Stimulated activated CD4-positive, alpha-beta T cell treated with anti-CD3 and anti-CD28 coated beads, Interleukin-12 subunit alpha, Interleukin-12 subunit beta, amount 100 ng/mL, for 4 hours (primary cell): ENCODE measurements at places on chromosomes 1 and 21.

- no peak for DNase-seq
Measured at GRCh38 chr1:234281826-234282489, 91.3 kb upstream of the COA6 start.

- DNase-seq = no peak
Measured at GRCh38 chr1:6409053-6409452, 10.7 kb downstream of the HES2 start.

DNA sequence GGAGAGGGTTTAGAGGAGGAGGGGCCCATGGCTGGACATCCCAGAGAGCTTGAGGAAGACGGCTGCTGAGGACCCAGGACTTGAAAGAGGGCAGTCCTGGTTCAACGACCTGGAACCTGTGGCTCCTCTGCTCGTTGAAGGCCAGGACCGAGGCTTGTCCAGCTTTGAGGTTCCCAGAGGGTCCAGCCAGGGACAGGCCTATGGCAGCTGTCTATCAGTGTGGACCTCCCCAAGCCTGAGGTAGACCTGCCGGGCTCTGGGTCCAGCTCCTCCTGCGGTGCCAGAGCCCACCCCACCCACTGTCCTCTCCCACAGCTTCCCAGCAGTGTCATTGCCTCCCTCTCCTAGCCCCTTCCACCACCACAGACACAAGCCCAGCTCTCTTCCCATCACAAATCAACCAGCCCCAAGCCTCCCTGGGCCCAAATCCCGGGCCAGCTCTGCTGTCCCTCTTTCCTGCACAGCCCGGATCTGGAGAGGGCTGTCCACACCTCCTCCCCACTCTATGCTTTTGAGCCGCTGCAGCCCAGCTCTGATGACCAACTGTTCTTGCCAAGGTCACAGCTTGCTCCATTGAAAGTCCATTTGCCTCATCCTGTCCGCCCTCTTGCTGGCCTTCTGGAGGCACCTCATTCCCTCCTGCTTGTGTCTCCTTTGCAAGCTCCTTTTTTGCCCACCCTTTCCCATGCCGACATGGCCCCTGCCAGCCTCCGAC lies 48.7 kb upstream of the EDN2 start:
- DNase-seq = no peak

DNA sequence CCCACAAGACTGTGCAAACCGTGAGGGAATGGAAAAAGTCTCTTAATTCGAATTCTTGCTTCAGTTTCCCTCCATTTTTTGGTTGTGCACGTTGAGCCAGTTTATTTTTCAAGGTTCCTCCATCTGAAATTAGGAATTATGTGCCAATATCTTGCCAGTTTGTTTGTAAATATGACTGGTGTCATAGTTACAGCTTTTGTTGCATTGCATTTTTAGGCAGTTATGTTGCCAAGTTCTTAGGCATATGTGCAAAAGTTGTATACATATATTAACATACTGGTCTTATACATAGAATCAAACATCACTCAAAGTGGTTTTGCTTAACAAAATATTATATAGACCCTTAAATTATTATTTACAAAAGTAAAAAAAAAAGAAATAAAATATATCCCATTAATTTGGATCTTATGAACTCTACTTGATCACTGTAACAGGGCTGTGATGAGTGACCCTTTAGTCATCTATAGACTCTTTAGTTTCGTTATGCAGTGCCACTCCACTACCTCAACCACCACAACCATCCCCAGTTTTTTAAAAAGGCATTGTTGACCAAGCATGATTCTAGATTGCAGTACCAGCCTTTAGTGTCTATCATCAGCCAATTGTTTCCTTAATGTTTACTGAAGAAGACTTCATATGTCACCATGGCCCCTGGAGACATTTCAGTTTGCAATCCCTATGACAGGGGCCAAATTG lies 20.9 kb upstream of the DYNLT5 start:
- no peak for DNase-seq

DNA sequence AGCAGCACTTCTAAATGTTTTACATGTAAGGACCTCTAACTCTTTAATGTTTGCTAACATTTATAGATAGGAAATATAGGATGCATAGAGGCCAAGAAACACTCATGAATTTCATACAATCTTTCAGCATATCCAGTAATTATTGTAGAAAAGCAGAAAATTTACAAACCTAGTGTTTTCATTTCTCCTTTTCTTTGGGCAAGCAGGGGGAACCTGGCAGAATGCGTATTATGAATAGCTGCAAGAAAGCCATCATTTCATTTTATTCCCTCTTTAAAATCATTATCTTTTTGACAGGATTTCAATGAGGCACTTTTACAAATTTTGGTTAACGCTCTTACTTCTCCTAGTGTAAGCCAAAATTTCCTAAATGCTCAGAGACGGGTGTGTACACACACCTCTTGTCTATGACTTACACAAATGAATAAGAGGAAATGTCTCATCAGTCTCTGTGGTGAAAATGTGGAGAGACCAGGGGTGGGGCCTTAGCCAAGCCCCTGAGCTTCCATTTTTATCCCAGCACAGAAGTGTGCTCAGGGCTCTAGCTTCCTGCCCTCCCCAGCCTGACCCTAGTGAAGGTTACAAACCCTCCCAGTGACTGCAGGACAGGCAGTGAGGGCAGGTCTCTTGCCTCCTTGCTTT lies 91.6 kb downstream of the LRRC8C start:
- peak; percentile 52 for DNase-seq

- no peak for DNase-seq
Measured at GRCh38 chr1:102891868-102892625, 216.3 kb downstream of the COL11A1 start.

DNA sequence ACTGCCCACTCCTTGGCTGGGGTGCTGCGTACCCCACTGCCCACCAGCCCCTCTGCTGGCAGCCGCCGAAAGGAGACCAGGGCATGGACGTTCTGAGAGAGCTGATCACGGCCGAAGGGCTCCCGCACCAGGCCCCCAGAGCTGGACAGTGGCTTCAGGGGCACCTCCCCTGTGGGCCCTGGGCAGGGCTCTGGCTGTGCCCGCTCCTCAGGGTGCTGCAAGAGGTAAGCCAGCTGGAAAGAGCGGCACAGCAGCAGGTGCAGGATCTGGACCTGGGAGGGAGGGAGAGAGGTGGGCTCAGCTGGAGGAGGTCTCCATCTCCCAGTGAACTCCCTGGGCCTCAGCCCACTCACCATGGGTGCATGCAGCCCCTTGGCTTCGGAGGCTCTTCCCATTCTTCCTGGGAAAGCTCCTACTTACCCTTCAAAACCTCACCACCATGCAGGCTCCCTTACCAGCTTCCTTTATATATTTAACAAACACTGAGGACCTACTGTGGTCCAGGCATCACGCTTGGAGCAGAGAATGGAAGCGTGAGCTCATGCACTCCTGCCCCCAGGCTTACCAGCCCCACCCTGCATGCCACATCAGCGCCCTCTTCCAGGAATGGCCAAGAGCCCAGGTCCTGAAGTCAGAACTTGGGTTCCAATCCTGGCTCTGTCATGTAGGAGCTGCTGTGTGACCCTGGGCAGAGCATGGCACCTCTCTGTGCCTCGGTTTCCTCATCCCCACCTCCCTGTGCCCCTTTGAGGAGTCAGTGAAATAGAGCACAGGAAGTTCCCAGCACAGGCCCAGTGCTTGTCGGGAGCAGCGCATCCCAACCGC lies 6.8 kb upstream of the KIF17 start:
- DNase-seq = no peak

DNA sequence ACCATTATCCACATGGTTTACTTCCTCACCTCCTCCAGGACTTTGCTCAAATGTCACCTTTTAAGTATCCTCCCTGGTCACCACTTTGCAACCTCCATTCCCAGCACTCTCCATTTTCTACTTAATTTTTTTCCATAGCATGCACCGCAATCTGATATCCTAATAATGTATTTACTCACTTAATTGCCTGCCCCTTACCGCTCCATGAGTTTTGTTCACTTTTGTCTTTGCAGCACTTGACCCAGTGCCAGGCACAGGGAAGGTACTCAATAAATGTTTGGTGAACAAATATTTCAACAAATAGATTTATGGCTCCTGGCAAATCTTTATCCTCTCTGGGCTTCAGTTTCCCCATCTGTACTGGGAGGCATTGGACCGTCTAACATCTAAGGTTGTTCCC lies 53.6 kb downstream of the UBE2T start:
- no peak for DNase-seq

DNA sequence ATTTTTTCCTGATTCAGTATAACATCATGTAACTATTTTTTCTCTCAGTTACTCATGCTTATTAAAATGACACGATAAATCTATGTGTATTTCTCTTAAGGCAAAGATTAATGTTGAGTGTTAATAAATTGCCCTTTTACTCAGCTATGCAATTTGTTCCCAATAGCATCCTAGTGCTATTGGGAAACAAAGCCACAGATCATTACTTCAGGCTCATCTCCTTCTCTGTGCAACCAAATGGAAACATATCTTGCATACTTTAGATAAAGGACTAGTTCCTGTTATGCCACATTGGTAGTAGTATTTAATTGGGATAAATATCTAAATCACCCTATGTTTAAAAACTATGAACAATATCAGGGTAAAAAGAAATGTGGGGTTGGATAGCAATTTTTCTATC lies 106.2 kb downstream of the PLPPR4 start:
- DNase-seq = no peak

DNA sequence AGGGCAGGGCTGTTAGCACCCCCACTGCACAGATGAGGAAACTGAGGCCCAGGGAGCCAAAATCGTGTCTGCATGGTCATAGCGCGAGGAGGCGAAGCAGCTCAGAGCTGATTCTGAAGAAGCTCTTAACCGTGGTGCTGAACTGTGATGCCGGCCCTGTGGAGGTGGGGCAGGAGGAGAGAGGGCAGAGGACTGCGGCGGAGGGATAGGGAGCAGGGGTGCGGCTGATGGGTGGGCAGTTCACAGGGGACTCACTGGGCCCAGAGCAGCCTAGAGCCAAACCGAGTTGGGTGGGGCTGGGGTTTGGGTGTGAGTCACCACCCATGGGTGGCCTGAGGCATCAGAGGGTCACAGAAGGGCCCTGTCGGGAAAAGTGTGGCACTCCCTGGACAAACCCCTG lies 74.7 kb downstream of the RAP1GAP start:
- DNase-seq = no peak

DNA sequence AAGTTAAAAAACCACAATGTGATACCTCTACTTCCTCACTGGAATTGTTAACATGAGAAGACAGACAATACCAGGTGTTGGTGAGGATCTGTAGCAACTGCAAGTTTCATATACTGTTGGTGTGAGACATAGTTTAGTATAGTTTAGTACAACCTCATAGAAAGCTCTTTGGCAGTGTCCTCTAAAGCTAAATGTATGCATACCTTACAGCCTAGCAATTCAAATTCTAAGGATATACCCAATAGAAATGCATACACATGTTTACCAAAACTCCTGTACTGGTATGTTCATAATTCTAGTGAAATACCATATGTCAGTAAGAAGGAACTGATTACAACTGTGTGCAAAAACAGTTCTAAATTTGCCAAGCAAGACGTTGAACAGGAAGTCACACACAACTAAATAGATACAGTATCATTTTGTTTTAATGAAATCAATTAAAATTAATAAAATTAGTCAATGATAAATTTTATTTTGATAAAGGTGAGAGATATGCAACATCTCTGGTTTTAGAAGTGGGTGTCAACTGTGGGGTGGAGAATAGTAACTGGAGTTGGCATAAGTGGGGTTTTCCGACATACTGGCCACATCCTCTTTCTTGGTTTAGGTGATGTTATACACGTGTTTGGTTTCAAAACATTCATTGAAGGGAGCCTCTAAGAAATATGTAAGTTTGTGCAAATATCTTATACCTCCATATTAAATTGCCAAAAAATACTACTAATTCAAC lies 450.7 kb downstream of the PTPRC start:
- no peak for DNase-seq

DNA sequence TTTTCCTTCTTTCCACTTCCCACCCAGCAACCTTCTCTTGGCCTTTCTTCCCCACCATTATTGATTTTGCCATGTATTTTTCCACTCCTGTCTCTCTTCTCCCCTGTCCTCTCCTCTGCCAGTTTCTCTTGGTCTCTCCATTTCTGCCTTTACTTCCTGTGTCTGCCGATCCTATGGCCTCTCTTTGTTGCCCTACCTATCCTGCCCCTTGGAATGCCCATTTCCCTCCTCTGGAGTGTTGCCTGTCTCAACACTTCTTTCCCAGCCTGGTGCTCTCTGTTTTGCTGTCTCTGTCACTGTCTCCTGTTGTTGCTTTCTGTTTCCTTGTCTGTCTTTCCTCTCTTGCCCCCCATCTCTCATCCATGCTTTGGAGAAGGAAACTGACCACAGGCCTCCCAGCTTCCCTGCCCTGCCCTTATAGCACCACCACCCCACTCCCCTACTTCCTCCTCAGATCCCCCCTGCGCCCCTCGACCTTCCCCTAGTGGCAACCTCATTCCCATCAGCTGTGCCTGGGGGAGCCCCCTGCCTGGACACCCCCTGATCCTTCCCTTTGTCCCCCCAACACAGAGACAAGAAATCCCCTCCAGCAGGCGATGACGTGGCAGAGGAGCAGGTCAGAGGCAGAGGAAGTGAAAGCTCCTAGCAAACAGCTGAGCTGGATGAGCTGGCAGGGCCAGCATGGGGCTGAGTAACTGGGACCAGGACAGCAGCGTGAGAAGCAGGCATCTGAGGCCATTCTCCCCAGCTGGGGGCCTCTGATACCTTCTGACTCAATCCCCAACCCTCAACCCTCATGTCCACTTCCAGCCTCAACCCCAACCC lies 6.6 kb upstream of the ETV3L start:
- no peak for DNase-seq

GRCh38 chr1:238764779-238765178 lies 621.6 kb upstream of the CHRM3 start:
- DNase-seq = no peak

GRCh38 chr1:186194107-186194756 lies 180.8 kb downstream of the TPR start:
- DNase-seq = no peak

DNA sequence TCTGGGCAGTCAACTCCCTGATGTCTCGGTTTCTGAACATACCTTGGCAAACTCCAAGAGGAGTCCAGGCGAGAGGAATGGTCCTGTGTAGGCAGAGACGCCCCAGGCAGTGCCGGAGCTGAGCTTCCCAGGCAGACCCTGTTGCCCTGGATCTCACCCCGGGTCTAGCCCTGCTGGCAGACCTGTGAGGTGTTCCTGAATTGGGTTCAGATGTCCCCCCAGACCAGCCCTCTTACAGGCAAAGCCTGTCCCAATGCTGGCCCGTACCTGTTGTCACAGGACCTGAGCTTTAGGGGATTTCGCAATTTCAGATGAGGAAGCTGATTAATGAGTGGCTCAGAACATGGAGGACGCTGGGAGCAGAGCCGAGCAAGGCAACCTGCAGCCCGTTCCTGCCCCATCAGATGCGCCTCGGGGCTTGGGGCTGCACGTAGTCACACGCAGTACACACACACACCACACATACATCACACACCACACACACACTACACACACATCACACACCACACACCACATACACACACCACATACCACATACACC lies 38.5 kb upstream of the PDE9A start:
- DNase-seq = peak; percentile 25
